ENCODE measurements at places on chromosomes 3 and 15.

GRCh38 chr3:136343873-136344555 lies 93.9 kb downstream of the PCCB start:
- no peak for DNase-seq

GRCh38 chr3:31295150-31295765 lies 237.5 kb upstream of the STT3B start:
- no peak for DNase-seq

- DNase-seq, result no peak
Observed at GRCh38 chr3:130705501-130705900, 41.1 kb downstream of the PIK3R4 start.

GRCh38 chr3:117736846-117737245 lies 1027.3 kb downstream of the TUSC7 start:
- DNase-seq, result no peak

DNA sequence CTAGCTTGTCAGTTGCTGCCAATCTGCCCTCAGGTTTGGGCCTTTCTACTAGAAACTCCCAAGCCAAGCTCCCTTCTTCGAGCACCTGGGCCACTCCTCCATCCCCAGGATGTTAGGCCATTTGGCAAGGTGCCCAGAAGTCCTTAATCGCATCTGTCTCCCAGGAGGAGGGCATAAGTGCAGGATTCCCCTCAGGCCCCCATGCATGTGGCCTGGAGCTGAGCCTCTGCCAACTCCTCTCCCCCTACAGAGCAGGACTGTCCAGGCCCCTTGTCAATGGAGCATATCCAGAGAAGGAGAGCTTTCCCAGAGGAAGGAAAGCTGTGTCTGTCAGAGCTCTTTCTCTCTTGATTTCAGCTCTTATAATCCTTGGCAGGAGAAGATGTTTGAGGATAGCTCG lies 182.6 kb upstream of the ROPN1 start:
- peak; percentile 24 for DNase-seq

GRCh38 chr3:32045091-32045915 lies 61.1 kb upstream of the GPD1L start:
- peak; percentile 30 for DNase-seq

Data from HEK293T (cell line).